ENCODE measurements at places on chromosomes 11 and 22.

- DNase-seq = no peak
Measured at GRCh38 chr22:48352086-48352911, 1475.4 kb downstream of the BRD1 start.

DNA sequence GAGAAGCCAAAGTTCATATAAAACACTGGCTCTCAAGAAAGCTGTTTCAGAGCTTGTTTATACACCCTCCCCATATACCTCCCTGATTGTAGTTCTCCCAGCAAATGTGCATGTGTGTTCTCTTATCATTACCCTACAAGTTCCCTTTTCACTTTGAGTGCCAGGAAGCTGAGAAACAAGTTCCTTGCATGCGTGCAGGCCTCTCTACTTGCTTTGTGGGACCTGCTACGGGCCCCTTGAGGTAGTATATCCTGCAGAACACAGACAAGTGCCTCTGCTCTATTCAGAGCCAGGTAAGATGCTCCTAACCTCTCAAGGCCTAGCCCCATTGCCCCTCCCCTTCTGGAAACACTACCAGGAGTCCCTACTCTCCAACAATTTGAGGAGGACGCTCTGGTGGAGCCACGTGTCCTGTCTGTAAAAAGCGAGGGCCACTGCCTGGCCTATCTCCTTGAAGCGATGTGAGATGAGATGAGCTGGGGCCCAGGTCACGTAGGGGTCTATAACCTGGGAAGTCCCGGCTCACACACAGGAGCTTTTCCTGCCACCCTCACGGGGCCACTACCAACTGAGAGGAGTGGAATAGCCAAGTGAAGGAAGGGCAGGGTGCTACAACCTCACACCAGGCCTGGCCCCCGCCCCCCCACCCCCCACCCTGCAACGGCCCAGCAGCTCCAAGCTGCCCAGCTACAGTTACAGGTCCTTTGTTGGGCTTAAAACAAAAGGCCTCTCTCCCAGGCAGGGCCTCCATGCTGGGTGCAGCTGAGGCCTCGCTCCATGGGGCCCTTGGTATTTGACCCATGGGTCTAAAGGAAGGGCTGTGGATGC is 2.6 kb upstream of the ATP5MGL start:
- no peak for DNase-seq

GRCh38 chr11:44470854-44471253 is 94.6 kb upstream of the CD82 start:
- DNase-seq = no peak

DNA sequence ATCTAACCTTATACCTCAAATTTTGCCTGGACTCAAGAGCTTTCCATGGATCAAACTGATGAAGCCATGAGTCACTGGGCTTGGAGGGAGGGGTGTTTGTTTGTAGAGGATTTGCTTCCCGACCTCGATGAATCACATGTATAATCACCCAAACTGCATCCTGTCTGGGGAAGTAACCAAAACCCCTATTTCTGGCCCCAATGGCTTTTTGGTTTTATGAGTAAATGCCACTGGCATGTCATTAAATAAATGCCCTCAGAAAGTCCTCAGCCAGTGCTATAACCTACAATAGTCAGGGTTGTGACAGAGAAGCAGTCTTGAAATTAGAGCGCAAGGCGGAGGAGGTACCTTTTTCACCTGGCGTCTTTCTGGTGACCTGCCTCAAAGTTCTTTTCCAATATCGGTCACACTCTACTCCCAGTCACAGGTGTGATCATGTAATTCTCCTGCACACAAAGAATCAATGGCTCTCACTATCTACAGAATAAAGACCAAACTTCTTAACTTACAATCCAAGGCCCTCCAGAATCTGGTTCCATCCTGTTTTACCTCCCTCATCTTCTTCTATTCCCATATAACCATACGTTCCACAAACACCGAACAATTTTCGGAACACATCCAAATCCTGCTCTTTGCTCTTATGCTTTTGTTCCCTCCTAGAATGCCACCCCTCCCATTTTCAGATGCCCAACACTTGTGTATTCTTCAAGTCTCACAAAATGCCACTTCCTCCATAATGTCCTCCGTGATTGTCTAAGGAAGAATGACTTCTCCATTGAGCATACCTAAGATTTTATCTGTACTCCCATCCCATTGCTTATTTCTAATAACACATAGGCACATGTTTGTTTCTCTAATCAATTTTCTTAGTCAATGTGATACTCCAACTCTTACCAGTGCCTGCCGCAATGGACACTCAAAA is 81.3 kb upstream of the BLID start:
- DNase-seq = no peak

DNA sequence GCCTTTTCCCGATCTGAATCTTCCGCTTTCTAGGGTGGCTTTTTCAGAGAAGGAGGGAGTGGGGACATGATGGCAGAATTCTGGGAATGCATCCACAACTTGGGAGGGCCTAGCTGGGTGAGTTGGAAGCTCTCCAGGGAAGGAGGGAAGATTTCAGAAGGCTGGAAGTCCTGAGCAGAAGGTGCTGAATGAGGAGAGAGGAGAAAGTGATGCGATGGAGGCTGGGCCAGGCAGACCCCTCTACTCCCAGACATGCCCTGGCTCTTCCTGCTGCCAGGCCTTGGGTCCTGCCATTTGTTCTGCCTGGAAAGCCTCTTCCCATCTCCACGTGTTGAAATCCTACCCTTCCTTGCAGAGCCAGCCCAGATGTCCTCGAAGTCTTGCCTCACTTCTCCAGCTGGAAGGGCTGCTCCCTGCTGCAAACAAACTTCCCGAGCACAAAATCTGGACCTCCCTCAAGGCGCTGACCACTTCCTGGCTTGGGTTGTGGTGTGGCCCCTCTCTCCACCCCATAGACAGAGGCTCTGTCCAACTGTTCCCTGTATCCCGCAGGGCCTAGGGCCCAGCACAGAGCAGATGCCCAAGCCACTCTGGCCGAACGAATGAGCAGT is 16.8 kb downstream of the LRRC32 start:
- no peak for DNase-seq

GRCh38 chr11:104946907-104947306 is 21.5 kb downstream of the CASP4 start:
- DNase-seq = peak; percentile 37

GRCh38 chr11:45209891-45210699 is 63.7 kb downstream of the PRDM11 start:
- DNase-seq = no peak

DNA sequence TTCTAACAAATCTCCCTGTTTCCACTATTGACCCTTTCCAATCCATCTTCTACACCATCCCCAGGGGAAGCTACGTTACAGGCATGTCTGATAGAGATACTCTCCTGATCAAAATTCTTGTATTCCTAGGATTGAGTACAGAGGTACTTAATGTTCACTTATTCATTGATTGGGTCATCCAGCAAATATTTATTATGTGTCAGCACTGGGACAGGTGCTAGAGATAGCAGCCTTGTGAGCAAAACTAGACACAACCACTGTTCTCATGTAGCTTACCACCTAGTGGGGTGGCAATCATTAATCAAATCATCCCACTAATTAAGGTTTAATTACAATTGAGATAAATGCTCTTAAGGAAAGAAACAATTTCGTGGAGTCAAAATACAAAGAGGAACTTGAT is 9.4 kb upstream of the RTCB start:
- DNase-seq = no peak

DNA sequence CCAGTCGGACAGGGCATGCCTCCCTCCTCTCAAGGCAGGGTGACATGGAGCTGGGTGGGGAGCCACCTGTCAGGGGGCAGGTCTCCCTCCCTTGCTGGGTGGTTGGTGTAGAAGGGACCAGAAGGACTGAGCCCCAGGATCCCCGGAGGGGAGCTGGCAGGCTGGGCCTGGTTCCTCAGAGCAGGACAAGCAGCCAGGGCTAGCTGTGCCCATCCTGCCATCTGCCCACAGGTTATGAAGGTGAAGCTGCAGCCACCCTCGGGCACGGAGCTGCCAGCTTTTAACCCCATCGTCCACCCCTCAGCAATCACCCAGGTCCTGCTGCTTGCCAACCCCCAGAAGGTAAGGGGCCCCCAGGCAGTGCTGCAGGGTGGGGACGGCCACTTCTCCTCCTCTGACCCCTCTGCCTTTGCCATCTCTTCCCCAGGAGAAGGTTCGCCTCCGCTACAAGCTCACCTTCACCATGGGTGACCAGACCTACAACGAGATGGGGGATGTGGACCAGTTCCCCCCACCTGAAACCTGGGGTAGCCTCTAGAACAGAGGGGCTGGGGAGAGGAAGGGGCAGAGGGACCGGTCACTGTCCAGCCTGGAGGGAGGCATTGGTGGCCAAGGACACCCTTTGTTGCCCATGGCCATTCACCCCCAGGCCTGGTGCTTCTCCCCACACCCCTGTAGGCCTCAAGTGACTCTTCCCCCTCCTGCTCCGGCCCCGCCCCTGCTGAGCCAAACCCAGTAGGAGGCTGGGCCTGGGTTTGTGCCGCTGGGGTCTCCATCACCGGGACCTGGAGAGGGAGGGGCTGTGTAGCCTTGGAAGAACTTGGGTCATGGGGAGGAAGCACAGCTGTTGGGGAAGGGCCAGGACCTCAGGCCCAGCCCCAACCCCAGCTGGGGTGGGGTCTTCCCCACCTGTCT is 7.0 kb upstream of the SH3BP1 start:
- DNase-seq = no peak

DNA sequence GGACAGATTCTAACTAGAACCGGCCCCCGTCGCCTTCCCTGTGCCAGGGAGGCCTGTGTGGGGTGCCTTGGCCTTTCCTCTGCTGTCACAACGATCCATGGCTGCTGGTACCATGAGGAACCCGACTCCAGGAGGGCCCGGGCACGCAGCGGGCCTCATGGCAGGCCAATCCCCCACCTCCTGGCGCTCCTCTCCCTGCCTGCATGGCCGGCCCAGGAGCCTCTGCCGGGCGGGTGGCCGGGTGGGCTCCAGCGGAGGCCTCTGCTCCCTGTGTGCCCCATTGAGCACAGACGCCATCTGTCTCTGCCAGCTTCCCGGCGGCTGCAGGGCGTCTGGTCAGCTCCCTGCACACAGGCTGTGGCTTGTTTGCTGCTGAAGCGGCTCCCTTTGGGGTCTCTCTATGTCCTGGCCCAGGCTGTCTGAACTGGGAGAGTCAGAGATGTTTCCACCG is 86.5 kb downstream of the MYEOV start:
- no peak for DNase-seq

DNA sequence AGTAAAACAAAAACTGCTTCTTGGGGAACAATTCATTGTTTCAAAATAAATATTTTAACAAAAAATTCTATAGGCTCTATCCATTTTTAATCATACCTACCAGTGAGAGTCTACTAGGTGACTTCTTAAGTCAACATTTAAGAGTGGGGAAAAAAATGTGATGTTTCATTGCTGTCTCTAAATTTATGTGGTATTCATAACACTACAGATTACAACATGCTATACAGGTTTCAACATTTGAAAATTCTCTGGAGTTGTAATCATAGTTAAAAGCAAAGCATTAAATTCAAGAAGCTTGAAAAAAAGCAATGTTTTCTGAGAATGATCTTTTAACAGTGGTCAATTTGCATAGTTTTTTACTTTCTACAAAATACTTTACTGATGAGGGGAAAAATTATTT is 18.3 kb downstream of the SBF2 start:
- no peak for DNase-seq

- DNase-seq = no peak
Measured at GRCh38 chr11:17722000-17722643, 2.8 kb downstream of the MYOD1 start.

- DNase-seq = peak; percentile 17
Measured at GRCh38 chr11:87141980-87142514, 104.3 kb downstream of the TMEM135 start.

DNA sequence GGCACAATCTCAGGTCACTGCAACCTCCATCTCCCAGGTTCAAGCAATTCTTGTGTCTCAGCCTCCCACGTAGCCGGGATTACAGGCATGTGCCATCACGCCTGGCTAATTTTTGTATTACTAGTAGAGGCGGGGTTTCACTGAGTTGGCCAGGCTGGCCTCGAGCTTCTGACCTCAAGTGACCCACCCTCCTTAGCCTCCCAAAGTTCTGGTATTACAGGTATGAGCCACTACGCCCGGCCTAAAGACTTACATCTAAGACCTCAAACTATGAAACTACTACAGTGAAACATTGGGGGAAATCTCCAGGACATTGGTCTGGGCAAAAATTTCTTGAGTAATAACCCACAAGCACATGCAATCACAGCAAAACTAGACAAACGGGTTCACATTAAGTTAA is 13.8 kb upstream of the FAM181B start:
- no peak for DNase-seq

GRCh38 chr11:85965202-85965601 is 103.7 kb downstream of the PICALM start:
- DNase-seq = no peak

DNA sequence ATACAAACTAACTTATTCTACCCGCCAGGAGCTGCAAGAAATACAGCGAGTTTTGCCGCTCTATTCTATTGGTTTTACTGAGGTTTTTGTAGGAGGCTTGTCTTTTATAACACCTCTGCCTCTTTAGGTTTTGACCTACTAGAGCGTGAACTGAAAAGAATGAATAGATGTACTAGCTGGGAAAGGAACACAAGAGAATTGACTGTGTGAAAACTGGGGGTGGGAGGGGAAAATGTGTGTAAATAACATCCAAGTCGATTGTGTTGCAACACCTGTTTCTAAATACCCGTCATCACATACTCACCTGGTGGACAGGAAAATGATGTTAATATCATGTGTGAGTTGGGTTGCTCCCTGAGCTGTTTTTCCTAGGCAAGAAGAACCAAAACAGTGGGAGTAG is 12.9 kb upstream of the JHY start:
- DNase-seq = no peak

- peak; percentile 55 for DNase-seq
Measured at GRCh38 chr11:65424205-65425104, 1.9 kb downstream of the NEAT1 start.

- no peak for DNase-seq
Measured at GRCh38 chr11:46607516-46607915, 9.5 kb downstream of the HARBI1 start.

- no peak for DNase-seq
Measured at GRCh38 chr11:64165481-64165841, 452 bp downstream of the MACROD1 start.

DNA sequence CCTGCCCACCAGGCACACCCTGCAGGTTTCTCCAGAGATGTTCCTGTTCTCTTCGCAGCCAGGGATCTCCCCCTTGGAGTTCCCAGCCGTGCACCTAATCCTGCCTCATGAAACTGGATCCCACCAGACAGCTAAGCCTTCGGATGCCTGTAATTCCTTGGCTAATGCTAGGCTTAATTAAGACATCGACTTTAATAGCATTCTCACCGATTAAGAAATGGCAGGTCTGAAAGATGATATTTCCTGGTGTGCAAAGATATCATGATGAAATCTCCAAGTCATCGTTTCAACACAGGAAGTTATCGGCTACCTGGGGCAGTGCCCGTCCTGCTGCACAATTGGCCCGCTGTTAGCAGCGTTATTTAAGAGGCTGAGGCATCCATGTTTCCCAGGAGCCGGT is 41.5 kb upstream of the CCND1 start:
- no peak for DNase-seq

DNA sequence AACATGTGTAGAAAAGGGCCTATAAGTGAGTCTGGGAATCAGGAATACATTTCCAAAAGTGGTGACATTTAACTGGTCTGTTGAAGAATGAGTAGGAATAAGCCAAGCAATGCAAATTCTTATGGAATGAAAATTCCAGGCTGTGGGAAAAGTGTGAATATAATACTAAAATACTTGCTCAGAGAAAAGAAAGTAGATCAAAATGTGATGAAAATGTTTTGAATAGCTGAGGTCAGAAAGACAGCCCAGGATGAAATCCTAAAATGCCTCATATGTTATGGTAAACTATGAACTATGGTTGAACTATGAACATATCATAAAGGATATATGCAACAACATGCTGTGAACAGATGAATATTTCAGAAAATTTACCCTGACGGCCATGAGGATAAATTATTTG is 688.3 kb upstream of the FAT3 start:
- DNase-seq = no peak

All from KG1 (cell line).